NCI-H226 (cell line): ENCODE measurements at places on chromosomes 2 and 18.

- DNase-seq, result peak; percentile 11
Measured at GRCh38 chr2:188524519-188525113, 232.9 kb downstream of the GULP1 start.

DNA sequence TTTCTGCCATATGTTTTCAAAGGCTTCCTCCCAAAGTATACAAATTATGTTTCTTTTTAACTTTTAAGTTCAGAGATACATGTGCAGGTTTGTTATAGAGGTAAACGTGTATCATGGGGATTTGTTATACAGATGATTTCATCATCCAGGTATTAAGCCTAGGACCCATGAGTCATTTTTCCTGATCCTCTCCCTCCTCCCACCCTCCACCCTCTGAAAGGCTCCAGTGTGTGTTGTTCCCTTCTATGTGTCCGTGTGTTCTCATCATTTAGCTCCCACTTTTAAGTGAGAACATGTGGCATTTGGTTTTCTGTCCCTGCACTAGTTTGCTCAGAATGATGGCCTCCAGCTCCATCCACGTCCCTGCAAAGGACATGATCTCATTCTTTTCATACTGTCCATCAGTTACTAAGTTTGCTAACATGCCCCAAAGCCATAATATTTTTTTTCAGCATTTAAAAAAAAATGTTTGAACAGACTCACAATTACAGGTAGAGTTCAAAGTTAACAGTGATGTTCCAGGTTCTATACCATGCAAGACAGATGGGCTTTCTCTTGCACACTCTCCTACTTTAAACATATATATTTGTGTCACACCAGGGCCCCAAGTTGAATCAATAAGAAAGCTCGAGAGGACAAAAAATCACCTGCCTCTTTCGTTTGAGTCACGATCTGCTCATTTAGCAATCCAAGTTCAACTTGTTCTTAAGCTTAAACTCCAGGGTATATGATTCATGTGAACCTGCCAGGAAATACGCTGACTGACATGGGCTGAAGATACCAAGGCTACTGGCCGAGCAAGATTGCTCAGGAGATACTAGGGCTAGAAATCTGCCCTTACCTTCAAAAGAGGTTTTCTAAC is 77.6 kb downstream of the AP1S3 start:
- peak; percentile 90 for DNase-seq

- no peak for DNase-seq
Measured at GRCh38 chr18:26531605-26532298, 16.6 kb downstream of the KCTD1 start.

DNA sequence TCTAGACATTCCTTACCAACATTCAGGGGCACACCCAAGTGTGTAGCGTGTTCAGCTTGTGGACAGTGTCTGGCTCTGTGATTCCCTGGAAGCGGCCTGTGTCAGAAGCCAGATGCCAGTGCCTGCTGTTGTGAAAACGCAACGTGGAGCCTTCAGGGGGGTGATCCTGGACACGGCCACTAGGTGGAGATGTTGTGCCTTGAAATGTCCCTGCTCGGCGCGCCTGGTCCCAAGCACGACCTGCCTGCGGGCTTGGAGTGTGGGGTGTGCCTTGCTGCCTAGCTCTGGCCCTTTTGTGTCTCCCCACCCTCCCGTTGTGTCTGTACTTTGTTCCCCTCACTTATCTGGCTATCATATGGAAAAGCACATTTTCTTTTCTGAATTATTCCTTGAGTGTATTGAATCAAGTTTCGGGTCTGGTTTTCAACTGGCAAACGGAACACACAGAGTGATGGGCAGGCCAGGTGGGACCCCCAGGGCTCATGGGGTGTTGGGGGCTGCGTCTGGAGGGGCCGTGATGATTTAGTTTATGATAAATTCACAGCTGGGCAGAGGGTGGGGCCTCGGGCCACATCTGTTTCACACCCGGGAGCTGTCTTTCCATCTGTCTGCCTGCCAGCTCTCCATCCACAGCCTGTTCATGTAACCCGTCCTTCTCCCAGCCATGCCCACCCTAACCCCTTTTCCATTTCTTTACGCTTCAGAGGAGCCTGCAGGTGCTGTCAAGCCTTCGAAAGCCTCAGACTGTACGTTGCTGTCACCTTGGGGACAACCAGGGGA is 95.5 kb downstream of the DYSF start:
- peak; percentile 12 for DNase-seq

- DNase-seq, result no peak
Measured at GRCh38 chr18:80175451-80176204, 66.6 kb downstream of the ADNP2 start.

- no peak for DNase-seq
Measured at GRCh38 chr2:66512626-66513025, 77.7 kb downstream of the MEIS1 start.
